Osteocyte (in vitro differentiated cells): ENCODE measurements at places on chromosomes 2 and 18. TPM values are rescaled to one million over a fixed set of nuclear protein-coding genes. Genes with fewer than 3 reads are reported as not detected.

Gene GCG
- 0.57 TPM in 1 of 2 replicates, not detected in the other for total RNA-seq

Gene ALPG
- not detected in 2 replicates for total RNA-seq

Gene ZDBF2
- total RNA-seq = 24.5 and 28.8 TPM in 2 replicates

Gene GULP1
- 36.7 and 44.2 TPM in 2 replicates for total RNA-seq

Gene FOXD4L1
- 0.18 and 0.21 TPM in 2 replicates for total RNA-seq

Gene MC5R
- not detected in 2 replicates for total RNA-seq

Gene ECEL1
- 0.13 and 0.60 TPM in 2 replicates for total RNA-seq

Gene SPP2
- not detected in 2 replicates for total RNA-seq

Gene CXCR1
- not detected in 2 replicates for total RNA-seq

Gene KCNG2
- total RNA-seq = not detected in 2 replicates

Gene CELF4
- not detected in 2 replicates for total RNA-seq

Gene CFAP210
- 0.94 TPM in 1 of 2 replicates, not detected in the other for total RNA-seq

Gene EFHD1
- 106 and 114 TPM in 2 replicates for total RNA-seq

Gene D2HGDH
- 32.5 and 36.8 TPM in 2 replicates for total RNA-seq

Gene STAT4
- 0.47 and 1.3 TPM in 2 replicates for total RNA-seq

Gene RNF125
- total RNA-seq = 0.13 and 0.29 TPM in 2 replicates

Gene APOB
- 0.21 and 0.24 TPM in 2 replicates for total RNA-seq

Gene TGFA
- total RNA-seq = 0.08 TPM in 1 of 2 replicates, not detected in the other

Gene FLACC1
- 1.6 and 2.1 TPM in 2 replicates for total RNA-seq

Gene RBKS
- total RNA-seq = 0.83 and 0.99 TPM in 2 replicates

Gene SH3YL1
- total RNA-seq = 50.2 and 55.5 TPM in 2 replicates

Gene POU3F3
- total RNA-seq = 35.5 TPM in 2 replicates

Gene SCYGR4
- not detected in 2 replicates for total RNA-seq

Gene ANO7
- total RNA-seq = 1.3 TPM in 2 replicates

Gene ANKMY1
- total RNA-seq = 16.9 and 28.5 TPM in 2 replicates

Gene MDH1B
- 1.2 and 1.3 TPM in 2 replicates for total RNA-seq

Gene EVX2
- total RNA-seq = not detected in 2 replicates

Gene MOGAT1
- total RNA-seq = not detected in 2 replicates

Gene NAPG
- total RNA-seq = 25.7 and 28.3 TPM in 2 replicates

Gene GREB1
- 0.54 and 0.55 TPM in 2 replicates for total RNA-seq

Gene SERPINB3
- total RNA-seq = not detected in 2 replicates

Gene DGKD
- 65.4 and 70.5 TPM in 2 replicates for total RNA-seq

Gene KLHL14
- total RNA-seq = not detected in 2 replicates

Gene CSRNP3
- total RNA-seq = 1.5 and 1.9 TPM in 2 replicates
